ENCODE measurements at places on chromosomes 5 and 9.

GRCh38 chr9:7636838-7637467, 162.6 kb downstream of the DMAC1 start:
- DNase-seq: no peak

- no peak for DNase-seq
Observed at GRCh38 chr5:141597814-141598213, 21.0 kb downstream of the DIAPH1 start.

DNA sequence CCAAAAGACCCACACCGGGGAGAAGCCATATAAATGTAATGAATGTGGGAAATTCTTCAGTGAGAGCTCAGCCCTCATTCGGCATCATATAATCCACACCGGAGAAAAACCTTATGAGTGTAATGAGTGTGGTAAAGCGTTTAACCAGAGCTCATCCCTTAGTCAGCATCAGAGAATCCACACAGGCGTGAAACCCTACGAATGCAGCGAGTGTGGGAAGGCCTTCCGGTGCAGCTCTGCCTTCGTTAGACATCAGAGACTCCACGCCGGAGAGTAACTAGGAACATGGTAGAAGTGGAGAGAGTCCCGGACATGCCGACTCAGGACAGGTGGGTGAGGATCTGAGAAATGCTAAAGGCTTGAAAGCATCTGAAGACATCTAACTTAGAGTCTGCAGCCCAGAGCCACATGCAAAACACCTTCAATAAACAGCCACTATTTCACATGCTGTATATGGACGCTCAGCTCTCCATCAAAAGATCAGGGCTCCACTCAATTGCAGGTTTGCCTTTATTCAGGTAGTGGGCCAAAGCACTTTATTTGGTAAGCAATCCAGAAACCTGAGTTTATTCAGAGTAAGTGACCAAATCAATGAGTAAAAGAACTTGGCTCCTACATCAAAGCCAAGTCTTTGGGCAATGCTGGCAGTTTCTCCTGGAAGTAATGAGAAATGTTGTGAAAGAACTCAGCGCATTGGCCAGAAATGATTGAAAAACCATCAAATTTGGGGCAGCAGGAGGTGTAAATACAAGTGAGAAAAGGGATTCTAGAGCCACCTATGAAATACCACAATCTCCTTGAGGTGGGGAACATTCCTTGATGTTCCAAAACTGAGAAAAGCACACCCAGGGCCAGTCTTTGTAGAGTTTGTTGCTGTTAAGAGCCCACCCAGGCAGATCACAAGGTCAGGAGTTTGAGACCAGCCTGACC, 6.0 kb downstream of the RPL12 start:
- DNase-seq: peak; percentile 48

DNA sequence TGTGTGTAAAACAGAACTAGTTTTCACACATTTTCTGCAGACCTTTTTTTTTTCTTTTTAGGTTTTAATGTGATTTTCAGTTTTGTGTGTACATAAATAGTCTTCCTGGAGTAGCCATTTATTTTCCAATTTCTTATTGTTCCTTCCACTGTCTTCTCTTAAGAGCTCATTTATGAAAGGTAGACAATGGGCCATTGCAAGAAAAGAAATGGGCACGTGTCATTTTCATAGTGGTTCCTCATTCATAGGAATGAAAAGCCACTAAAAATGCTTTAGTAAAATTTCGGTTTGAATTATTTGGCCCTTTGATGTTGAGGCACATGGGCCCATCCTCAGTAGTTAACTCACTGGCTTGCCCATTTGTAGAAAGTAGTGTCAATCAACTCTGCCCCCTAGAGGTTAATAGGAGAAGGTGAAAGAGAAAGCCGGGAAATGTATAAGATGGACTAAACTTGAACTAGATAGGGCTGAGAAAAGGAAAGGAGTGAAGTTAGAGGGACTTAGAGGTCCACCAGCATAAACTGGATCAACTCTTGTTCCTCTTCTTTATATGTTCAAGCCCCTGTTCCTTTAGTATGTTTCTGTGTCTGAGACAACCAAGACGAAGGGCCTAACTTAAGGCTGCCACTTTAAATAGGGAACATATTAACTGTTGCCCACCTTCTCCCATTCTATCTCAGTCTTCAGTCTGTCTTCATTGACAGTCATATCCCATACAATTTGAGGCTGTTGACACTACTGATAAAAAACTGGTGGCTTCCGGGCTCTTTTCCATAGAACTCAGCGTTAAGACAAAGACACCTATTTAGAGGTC, 72.6 kb downstream of the SMARCA2 start:
- peak; percentile 88 for DNase-seq

DNA sequence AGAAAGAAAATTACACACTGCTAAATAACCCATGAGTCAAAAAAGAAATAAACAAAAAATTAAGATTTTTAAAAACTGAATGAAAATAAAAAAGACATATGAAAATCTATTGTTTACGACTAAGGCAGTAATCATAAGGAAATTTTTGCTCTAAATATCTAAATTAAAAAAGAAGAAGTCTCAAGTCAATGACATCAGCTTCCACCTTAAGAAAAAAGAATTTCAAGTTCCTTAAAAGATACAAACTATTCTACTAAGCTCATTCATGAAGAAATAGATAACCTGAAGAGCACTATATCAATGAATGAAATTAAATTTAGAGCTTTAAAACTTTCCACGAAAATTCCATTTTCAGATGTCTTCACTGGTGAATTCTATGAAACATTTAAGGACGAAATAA, 15.7 kb upstream of the STARD4 start:
- no peak for DNase-seq

GRCh38 chr5:104635227-104635626, 1072.6 kb upstream of the NUDT12 start:
- DNase-seq: no peak
